ENCODE measurements at places on chromosomes 7 and 10.

- no peak for DNase-seq
These were observed 4.5 kb upstream of the BLNK start for GRCh38 chr10:96275685-96276418.

GRCh38 chr10:51765284-51765971, 66.0 kb upstream of the CSTF2T start:
- no peak for DNase-seq

GRCh38 chr7:86776136-86776535, 132.4 kb downstream of the GRM3 start:
- DNase-seq: no peak

DNA sequence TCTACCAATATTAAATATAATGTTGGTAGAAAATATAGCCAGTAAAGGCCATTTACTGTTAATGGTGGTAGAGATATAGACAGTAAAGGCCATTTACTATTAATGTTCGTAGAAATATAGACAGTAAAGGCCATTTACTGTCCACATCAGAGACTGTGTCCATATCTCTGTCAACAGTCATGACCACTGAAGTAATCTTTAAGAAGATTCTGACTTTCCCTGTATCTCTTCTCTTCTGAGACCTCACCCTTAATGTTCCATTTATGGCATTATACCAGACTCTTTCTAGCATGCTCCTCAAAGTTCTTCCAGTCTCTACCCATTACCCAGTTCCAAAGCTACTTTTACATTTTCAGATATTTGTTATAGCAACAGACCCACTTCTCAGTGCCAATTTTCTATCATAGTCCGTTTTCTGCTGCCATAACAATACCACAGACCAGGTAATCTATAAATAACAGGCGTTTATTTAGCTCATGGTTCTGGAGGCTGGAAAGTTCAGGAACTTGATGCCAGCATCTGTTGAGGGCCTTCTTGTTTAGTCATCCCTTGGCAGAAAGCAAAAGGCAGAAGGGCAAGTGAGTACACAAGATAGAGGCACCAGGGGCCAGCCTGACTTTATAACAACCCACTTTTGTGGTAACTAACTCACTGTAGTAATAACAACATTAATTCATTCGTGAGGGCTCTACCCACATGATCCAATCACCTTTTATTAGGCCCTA, 7.9 kb upstream of the NUDCD3 start:
- no peak for DNase-seq

- DNase-seq: no peak
These were observed 113.6 kb downstream of the GRK5 start for GRCh38 chr10:119320981-119321380.

GRCh38 chr10:61173450-61173849, 229.5 kb upstream of the RHOBTB1 start:
- DNase-seq: no peak

DNA sequence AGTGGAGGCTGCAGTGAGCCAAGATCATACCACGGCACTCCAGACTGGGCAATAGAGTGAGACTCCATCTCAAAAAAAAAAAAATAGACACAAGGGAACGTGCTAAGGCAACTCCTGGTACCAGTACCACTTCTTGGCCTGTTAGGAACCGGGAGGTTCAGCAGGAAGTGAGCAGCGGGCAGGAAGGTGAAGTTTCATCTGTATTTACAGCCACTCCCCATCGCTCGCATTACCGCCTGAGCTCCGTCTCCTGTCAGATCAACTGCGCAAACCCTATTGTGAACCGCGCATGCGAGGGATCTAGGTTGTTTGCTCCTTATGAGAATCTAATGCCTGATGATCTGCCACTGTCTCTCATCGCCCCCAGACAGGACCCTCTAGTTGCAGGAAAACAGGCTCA, 69.9 kb upstream of the FOXK1 start:
- no peak for DNase-seq

DNA sequence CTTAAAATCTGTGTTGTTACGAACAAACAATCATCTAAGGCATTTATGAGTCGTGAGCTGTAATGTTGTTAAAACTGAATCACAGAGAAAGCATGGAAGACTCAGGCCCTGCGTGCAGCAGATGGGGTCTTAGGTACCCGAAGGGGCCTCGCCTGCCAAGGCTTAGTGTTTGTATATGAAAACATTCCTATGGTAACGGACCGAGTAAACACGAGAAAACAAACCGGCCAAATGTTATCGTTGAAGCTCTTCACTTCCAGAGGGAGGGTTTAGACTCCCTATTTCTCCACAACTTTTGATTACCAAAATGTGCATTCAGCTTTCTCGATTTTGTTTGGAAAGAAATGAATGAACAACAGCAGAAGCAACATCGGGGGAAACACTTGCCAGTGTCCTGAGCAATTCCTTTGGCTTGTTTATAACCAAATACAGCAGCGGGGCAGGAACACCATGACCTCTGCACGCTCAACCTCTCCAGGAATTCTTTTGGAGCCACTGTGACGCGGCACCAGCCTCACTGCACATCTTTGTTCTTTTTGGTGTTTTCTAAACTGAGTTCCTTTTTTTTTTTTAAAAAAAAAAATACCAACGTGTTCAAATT, 121.6 kb upstream of the KLF6 start:
- peak; percentile 73 for DNase-seq

DNA sequence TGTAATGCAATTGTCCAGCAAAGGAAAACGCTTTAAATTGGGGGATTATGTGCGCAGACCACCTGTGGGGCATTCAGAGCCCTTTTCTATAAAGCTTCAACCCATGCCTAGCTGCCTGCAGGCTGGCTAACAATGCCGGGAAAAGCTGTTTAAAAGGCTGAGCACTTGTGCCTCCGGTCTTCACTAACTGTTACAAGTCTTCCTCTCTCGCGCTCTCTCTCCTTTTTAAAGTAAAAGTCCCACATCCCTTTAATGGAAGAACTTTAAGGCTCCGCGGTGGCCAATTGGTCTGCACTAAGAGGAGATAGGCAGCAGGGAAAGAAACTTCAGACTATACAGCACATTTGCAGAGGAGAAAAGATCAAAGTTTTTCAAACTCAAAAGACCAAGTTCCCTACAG, 4.6 kb downstream of the FZD8 start:
- no peak for DNase-seq

DNA sequence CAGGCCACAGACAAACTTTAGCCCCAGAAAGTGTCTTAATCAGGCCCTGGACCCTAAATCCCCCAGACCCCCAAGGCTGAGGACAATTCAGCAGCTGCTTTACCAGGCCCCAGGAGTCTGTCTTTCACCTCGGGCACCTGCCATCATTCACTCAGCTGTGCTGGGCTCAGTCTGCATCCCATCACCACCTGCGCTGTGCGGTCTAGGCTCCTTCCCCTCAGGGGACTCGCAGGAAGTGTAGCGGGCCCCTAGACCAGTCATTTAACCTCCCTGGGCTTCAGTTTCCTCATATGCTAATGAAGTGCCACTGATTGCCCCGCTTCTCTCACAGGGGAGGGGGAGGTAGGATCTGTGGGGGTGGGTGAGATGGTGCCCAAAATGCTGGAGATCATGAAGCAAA, 76.4 kb upstream of the ZMIZ1 start:
- DNase-seq: no peak

DNA sequence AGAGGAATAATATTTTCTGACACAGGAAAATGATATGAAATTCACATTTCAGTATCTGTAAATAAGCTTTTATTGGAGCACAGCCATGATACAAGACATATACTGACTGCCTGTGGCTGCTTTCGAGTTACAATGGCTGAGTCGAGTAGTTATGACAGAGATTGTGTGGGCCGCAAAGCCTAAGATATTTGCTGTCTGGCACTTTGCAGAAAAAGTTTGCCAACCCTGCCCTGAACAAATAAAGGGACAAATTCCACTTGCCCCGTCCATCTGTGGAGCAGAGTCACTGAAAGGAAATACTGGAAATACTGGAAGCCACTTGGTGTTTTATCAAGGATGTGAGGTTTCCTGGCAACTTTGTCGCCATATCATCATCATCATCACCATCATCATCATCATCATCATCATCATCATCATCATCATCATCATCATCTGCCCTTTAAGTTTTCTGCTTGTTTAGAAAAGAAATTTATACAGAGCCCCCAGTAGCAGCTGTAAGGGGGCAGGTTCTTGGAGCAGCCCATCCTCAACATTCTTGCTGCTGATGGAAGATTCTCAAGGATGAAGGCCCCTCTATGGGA, 85.8 kb downstream of the TCF7L2 start:
- no peak for DNase-seq

- peak; percentile 47 for DNase-seq
These were observed 98.6 kb downstream of the GRK5 start for GRCh38 chr10:119305860-119306513.

DNA sequence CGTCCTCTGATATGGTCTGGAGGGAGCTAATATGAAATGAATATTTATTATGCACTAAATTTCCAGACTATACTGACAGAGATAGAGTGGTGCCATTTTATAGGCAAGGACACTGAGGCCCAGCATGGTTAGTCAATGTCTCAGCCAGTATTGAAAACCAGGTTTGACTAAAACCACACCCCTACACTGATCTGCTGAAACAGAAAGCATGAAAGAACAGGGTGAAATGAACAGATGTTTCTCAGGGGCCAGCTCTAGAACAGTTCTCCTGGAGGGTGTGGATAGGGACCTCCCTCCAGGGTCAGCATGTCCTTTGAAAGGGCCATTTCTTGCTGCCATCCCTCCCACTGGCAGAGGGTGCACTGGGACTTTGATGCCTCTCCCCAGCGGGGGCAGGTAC, 700.5 kb downstream of the GRID1 start:
- no peak for DNase-seq

Data from adipocyte (in vitro differentiated cells).